ENCODE measurements at places on chromosomes 1 and 21.

DNA sequence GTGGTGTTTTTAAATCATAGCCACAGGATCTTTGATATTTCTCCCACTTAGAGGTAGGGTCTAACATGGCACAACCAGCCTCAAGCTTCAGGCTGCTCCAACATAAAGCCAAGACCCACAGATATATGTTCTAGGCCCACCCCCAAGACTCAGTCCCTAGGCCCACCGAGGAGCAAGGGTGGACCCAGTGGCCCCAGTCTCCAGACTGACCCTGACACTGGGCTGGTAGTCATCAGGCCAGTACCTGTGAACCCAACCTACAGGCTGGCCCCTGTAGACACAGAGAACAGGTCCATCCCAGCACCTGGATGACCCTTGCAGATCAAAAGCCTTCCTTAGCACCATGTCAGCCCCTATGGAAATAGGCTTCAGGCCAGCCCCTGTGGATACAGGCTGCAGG is 60.5 kb downstream of the NEGR1 start:
- DNase-seq = no peak

- no peak for DNase-seq
Measured at GRCh38 chr1:34928699-34929496, 552 bp downstream of the DLGAP3 start.

DNA sequence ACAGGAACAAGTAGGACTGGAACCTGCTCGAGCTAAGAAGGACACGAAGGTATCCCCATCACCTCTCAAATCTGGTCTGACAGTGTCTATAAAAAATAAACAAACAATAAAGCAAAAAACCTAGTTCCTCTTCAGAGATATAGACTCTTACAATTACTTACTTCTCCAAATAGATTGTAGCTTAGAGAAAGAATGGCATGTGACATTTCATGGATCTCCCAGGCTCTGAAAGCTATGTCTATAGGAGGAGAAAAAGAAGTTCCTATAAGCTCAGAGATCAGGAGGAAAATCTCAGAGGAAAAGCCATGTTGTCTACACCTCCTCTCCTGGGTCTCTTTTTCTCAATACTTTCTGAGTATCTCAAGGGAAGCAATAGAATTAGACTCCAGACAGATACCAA is 12.3 kb upstream of the OR10J5 start:
- no peak for DNase-seq

DNA sequence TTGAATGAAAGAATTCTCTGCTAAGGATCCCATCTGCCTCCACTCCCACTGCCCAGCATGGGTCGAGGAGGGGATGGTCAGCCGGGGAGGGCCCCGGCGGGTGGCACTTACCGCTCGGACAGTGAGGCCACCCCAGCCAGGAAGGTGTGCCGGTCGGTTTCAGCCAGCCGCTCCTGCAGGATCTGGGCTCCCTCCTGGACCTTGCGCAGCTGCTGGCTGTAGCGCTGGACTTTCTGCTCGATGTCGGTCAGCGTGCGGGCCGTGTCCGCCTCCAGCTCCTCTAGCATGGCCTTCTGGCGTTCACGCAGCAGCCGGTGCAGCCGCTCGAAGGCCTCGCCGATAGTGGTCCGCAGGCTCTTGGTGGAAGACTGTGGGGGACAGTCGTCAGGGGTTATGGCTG is 22.3 kb downstream of the TRIM62 start:
- DNase-seq = no peak

DNA sequence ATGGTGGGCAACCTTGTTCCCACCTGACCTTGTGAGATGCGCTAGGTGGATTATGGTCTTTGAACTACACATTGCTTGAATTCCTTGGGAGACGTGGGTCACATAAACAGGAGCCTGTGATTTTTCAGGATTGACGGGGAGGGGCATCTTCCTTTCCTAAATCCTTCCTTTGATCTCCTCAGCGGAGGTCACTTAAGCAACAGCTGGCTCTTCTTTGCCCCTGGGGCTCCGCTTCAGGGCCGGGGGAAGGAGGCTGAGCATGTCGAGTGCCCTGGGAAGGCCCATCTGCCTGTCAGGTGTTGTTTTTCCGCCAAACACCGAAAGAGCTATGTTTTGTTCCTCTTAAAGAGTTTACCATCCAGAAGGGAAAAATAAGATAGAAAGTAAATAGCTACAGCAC is 40.6 kb downstream of the KIF26B start:
- DNase-seq = no peak

GRCh38 chr1:100130552-100131077 is 2.1 kb downstream of the SASS6 start:
- no peak for DNase-seq

DNA sequence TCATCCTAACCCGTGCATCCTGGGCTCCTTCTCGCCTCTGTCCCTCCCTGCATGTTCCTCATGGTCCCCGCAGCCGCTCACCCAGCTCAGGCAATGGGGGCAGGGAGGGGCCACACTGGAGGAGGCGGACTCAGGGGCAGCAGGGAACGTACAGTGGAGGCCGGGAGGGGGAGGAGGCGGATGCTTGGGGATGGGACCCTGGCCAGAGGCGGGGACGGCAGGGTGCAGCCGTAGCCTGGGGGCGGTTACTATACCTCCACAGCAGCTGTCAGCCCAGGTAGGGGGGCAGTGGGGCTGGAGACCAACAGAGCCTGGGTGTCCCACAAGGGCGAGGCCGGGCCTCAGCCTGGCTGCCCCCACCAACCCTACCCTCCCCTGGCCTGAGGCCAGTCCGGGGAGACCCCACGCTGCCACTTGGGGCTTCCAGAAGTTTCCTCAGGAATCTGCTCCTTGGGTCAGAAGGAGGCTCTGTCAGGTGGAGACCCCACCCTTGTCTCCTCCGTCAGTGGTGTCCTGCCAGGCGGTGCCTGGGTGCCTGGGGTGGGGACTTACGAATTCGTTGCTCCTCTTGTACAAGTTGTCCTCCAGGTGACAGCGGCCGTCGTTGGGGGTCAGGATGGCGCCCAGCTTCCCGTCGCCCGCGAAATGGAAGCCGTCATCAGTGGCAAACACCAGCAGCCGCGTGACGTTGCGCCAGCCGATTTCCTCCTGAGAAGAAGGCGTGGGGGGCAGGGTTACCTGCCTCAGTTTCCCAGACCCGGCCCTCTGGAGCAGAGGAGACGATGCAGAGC is 20.7 kb downstream of the ITGB2 start:
- no peak for DNase-seq

GRCh38 chr1:51189421-51190073 is 46.5 kb upstream of the RNF11 start:
- DNase-seq = no peak

DNA sequence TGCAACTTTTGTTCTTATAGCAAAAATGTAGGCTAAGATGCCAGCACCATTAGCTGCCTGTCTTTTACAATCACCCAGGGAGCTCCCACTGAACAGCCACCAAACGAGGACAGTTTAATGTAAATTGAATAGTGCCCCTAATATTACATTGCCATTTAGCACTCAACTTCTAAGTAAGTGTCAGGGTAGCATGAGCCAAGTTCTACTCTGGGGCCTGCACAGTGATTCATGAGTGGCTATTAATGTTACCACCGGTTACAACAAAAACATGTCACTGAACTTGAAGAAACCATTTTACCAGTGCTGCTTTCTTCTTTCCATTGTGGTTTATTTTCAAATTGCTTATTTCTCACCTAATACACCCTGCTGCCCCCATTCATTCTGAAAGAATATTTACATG is 295.6 kb upstream of the RRP15 start:
- DNase-seq = no peak

DNA sequence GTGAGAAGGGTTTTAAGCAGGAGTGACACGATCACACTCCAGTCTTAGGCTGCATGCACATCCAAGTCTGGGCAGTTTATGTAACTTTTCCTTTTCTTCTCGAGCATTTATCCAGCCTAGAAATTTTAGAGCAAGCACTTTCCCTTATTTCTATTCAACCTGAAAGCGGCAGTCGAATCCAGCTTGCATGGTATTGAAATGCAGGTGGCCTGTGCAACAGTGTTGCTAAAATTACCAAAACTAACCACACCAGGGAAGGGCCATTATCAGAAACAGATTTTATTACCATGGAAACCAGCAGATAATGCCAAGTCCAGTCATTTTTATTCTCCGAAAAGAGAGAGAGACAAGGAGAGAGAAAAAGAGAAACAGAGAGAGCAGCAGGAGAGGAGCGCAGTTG is 179.9 kb upstream of the ZC3H12A start:
- DNase-seq = no peak

Measured in NCI-H1930 (cell line).